CD4-positive, alpha-beta T cell treated with Interleukin-6 at 100 ng/mL for 8 hours (primary cell): ENCODE measurements at places on chromosomes 11 and 22.

GRCh38 chr11:34086554-34087283 is 18.7 kb upstream of the NAT10 start:
- no peak for DNase-seq

DNA sequence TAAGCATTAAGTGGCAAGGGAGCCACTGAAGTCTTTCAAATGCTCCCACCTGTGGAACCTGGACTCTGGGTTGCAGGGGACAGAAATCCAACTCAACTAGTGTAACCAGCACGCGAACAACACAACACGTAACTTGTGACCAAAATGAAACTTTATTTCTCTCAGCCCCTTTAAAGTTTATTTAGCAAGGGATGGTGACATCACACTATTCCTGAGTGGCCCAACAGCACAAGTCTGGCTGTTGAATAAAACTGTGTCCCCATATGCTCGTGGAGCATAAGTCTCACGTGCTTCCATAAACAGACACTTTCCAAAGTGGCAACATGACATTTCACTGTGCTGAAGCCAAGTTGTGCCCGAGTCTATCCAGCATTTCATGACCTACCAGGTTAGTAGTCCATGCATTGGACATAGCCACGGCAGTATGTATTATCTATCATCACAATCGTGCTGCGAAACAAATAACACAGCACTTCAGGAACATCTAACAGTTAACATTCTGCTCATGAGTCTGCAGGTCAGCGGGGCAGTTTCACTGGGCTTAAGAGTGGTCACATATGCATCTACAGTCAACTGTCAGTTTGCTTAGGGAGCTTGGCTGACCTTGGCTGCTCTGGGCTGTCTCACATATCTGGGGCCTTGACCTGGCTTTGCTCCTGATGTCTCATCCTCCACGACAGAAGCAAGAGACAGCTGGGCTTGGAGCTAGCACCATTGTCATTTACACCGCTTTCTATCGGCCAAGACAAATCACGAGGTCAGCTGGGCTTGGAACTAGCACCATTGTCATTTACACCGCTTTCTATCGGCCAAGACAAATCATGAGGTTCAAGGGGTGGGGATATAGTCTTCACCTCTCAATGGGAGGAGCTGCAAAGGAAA is 35.0 kb upstream of the LMO2 start:
- no peak for DNase-seq

DNA sequence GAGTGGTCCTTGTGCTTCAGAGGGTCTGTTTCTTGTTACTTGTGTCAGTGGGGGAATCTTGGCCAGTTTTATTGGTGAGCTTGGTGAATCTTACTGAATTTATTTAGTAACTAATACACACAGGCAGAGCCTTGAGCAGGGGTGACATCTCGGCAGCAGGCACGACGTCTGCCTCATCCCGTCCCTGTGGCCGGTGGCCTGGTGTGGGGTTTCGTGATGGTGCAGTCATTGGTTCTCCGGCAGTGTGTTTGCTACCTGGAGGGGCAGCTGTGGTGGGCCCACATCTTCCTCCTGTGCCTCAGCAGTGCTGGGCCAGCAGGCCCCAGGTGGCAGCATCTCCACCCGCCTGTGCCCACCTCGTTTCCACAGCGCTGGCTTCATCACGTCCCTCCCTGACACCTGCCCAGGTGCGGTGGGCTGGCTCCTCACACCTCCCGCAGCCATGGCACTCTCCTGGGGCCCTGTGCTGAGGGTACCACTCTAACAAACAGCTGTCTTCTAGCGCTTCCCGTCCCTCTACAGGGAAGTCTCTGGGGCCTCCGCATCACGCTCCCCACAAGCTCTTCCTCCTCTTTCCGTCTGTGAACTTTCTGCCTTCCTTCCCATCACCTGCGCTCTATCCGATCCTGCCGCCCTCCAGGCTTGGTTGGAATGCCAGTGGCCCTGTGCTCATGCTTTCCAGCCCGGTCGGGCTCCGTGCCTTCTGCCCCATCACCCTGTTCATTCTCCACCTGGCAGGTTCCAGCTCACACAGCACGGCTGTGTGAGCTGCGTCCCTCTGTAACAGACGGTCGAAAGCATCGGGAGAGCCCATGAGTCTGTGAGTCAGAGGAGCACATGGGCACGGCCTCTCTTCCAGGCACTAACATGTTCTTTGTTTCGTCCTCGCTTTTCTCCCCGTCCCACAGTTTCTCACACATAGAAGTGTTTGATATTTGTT is 203.4 kb downstream of the TBC1D22A start:
- no peak for DNase-seq

GRCh38 chr11:66261578-66261977 is 6.9 kb upstream of the RAB1B start:
- DNase-seq: no peak

- DNase-seq: no peak
Measured at GRCh38 chr22:36381513-36382128, 6.1 kb downstream of the MYH9 start.

DNA sequence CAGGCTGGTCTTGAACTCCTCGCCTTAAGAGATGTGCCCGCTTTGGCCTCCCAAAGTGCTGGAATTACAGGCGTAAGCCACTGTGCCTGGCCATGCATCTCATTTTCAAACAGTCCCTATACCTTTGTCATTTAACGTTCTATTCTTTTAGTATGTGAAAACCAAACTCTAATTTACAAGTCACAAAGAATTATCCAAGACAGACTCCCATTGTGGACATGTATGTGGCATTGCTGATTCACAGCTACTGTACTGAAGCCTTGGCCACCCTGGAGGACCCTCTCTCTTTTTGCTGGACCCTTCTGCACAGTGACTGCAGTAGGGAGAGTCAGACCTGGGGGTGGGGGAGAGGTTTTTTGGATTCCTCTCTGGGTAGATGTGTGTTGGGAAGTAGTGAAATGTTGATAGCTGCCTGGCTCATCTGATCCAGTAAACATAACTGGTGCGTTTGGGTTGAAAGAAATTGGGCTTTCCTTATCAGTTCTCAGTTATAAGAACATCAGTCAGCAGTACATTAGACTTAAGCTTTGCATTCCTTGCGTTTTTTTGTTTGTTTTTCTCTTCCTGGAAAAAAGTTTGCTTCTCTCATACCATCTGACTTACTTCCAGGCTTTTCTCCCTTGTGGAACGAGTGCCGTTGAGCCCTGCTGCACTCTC is 65.9 kb downstream of the MED15 start:
- DNase-seq: no peak

- DNase-seq: no peak
Measured at GRCh38 chr11:108597736-108598355, 4.3 kb upstream of the EXPH5 start.
